ENCODE measurements at places on chromosomes 1 and 21. TPM values are rescaled to one million over a fixed set of nuclear protein-coding genes. Genes with fewer than 3 reads are reported as not detected.

TSPAN2 gene
- total RNA-seq: 2.6 TPM

DNA sequence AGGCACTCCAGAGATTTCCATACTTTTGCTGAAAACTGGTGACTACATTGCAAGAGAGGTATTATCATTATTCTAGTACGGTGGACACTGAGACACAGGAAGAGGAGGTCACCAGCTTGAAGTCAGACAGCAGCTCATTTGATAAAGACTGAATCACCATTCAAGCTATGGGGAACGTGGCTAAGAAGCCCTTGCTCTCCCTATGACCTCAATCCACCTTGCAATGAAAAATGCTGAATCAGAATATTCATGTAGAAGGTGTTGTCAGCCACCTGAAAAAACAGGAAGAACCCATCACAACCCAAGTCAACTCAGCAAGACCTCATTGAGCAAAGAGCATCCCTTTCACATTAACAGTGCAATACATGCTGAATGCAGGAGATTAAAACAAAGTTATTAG, 59.0 kb upstream of the FGGY start:
- DNase-seq: no peak

DNA sequence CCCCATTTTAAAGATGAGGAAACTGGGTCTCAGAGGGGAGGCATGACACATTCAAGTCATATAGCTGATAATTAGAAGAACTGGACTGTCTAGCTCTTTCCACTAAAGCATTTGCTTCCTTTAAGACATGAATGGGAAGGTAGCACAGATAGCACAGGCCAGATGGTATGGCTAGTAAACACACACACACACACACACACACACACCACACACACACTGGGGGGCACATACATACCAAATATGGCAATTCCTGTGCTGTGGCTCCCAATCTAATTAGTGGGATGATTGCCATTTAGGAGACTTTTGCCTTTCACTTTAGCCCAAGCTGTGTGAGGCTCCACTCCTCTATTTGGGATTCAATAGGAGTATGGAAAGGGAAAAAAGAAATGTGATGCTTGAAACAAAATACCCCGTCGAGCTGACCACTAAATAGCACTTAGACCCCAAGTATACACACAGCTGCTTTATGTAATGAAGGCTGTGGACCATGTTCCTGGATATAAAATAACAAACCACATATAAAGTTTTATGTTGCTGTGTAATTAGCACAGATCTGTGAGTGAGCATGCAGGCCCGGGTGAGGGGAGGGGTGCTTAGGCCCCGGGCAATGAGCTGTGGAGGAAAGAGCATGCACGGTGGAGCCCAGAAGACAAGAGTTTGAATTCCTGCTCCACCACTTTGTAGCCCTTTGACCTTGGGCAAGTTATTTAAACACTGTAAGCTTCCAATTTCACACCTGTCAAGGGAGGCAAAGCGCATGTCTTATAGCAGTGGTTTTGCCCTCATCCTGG, 6.8 kb upstream of the TRABD2B start:
- no peak for DNase-seq

DNA sequence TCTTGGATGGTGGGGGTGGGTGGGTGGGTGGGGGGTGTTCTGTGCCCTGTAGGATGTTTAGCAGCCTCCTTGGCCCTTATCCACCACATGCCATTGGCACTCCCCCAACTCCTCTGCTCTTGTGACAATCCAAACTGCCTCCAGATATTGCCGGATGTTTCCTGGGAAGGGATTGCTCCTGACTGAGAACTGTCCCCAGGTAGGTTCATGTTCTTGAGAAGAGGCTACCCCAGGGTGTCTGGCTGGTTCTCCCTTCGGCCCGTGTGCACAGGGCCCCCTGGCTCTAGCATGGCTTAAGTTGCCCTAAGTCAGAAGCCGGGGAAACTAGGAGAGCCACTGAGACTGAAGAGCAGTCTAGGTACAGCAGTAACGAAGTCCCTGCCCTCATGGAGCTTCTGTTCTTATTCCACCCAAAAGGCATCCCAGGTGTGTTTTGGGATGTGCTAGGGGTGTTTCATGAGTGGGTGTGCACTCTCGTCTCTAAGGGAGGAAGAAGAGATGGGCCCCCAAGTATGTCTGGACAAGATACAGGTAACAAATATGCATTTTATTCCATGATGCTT, 19.8 kb upstream of the THRAP3 start:
- peak; percentile 51 for DNase-seq

NT5C1A gene
- not detected for total RNA-seq

CELA3A gene
- not detected for total RNA-seq

DNA sequence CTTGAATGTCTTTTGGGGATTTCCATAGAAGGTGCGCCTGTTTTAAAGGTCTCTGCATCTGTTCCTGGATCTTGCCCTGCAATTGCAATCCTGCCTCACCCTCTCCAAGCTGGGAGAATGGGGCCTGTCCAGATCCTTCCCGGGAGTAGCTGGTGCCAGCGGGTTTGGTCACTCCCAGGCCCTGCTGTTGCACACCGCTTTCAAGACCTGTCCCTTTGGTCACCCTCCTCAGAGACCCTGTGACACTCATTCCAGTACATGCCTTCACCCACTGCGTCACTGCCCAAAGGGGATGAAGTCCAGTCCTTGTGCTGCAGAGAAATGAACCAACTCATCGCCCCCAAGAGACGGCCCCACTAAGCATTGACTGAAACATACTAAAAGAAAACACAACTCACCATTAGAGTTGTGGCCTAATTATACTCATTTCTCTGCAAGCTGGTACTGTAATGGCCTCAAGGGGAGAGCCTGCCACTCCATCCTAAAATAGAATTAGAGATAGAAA, 1.9 kb upstream of the IRF2BP2 start:
- DNase-seq: peak; percentile 59

- no peak for DNase-seq
Measured at GRCh38 chr1:160874935-160875334, 10.0 kb downstream of the ITLN1 start.

GRCh38 chr1:111747282-111747734, 8.1 kb upstream of the INKA2 start:
- DNase-seq: peak; percentile 74

DNA sequence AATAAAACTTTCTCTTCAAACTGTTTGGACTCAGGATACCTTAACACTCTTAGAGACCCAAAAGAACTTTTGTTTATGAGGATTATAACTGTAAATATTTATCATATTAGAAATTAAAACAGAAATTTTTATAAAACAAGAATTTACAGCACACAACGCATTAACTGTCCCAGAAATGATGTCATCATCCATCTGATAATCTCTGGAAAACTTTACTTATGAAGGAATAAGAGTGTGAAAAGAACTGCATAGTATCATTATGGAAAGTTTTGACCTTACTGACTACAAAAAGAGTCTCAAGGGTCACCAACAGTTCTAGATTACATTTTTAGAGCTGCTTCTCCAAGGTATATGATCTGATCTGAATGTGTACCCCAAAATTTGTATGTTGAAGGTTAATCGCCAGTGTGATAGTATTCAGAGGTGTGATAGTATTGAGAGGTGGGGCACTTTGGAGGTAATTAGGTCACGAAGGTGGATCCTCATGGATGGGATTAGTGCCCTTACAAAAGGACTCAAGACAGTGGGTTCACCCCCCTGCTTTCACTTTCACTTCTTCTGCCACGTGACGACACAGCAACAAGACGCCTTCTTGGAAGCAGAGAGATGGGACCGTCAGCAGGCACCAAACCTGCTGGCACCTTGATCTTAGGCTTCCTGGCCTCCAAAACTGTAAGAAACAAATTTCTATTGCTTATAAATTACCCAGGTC, 95.7 kb upstream of the NR5A2 start:
- peak; percentile 23 for DNase-seq

- no peak for DNase-seq
Measured at GRCh38 chr1:99677416-99677815, 31.5 kb downstream of the PALMD start.

GRCh38 chr1:23989263-23989662, 9.1 kb upstream of the SRSF10 start:
- DNase-seq: no peak

DNA sequence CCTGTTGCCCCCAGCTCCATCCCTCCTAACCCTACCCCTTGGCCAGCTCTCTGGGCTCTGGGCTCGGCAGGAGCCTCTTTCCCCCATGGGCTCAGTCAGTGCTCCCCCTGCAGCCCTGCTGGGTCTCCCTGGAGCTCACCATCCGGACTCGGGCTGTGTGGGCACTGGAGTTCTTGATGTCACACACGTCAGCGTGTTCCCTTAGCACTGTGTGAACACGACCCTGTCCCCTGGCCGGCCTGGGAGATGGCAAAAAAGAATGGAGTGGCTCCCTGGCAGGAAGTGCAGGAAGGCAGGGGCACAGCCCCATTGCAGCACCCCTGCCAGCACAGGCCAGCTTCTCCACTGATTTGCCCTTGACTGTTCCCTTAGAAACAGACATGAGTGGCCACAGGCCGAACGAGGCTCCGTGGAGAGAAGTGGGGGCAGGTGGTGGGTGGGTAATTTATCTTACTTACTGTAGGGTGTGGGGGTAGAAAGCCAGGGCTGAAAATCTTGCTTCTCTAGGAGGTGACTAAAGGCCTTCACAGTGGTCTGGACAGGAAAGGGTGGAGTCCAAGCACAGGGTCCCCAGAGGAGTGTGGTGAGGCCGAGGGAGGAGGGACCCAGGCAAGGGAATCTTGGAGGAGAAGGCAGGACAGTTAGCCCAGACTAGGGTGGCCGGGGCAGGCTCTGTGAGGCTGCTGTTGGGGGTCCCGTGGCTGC, 381.7 kb upstream of the VAMP3 start:
- DNase-seq: peak; percentile 17

GRCh38 chr1:232835166-232835565, 29.9 kb downstream of the MAP10 start:
- no peak for DNase-seq

LCE3E gene
- not detected for total RNA-seq

DNA sequence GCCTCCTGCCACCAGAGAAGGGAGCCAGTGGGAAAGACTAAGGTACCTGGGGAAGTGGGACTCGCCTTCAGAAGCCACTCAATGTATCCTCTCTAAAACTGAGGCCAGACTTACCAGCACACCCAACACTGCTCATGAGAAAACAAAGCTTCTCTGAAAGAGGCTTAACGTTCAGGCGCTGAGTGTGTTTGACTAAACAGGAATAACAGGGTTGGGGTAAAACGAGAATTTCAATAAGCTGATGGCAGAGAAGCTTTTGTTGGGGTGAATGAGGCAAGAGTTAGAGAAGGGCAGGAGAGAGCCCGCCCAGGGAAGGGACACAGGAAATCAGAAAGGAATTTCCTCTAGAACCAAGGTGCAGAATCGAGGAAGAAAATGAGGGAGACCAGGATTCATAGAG, 1.7 kb upstream of the SPRR3 start:
- DNase-seq: no peak

MACF1 gene
- total RNA-seq: 464 TPM

FCRL6 gene
- total RNA-seq: not detected

LAMB3 gene
- 14.0 TPM for total RNA-seq

TARS2 gene
- 3.5 TPM for total RNA-seq

SPRR2B gene
- total RNA-seq: not detected

DNA sequence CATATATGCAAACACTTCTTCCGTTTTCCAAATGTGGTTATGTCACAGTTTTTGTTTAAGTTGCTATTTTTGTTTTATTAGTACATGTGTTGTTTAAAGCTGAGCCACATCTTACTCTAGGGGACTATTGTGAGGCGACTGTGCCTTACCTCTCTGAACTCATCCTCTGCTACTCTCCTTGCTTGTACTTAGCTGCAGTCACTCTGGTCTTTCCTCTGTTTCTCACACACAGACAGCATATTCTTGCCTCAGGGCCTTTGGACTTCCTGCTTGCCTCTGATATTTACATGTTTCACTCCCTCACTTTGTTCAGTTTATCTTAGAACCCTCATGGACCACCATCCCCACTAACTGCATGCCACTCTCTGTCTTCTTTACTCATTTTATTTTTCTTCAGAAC, 101.1 kb downstream of the MACF1 start:
- DNase-seq: no peak

All from stomach (tissue), 19 donors.